Thoracic aorta (tissue), 2 donors: ENCODE measurements at places on chromosomes 7 and 10. TPM values are rescaled to one million over a fixed set of nuclear protein-coding genes. Genes with fewer than 3 reads are reported as not detected.

DNA sequence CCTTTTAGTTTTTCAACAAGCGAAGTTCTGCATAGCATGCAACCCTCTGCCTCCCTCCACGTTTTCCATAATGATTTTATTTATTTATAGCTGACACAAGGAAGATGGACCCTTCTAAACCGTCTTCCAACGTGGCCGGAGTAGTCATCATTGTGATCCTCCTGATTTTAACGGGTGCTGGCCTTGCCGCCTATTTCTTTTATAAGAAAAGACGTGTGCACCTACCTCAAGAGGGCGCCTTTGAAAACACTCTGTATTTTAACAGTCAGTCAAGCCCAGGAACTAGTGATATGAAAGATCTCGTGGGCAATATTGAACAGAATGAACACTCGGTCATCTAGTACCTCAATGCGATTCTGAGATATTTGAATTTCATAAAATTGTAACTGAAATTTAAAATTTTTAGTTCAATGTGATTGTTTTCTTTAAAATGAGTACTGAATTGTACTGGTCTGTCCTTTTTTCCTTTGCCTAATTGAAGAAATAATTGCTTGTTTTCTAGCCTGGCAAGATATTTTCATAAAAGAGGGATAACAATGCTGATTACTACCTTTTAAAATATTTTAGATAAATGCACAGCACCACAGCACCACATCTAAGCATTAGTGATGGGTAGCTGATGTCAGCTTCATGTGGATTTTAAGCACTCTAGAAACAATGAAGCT lies 41.5 kb upstream of the SLC39A12 start:
- no peaks in the 10 kb centered on the region for H3K36me3 ChIP-seq
- peaks cover 6% of the 10 kb centered on the region for H3K4me1 ChIP-seq
- no peaks in the 10 kb centered on the region for H3K27me3 ChIP-seq
- no peak overlapping the region for H3K4me3 ChIP-seq
- no peak for DNase-seq

DNA sequence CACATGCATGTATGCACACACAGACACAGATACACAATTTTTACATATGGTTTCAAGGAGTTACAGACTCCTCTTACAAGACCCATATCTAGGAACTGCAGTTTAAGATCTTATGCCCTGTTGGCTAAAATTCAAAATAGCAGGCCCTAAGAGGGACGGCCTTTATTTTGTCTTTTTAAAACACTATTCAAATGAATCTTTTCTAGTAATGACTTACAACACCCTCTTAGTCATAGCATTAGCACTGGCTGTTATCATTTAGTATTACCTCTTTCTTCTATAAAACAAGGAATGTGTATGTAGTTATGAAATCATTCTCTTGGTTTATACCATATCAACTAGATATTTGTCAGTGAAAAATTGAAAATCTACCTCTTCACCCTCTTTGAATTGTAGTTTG lies 15.3 kb downstream of the PAPSS2 start:
- H3K36me3 ChIP-seq: no peaks in the 10 kb centered on the region
- DNase-seq: no peak
- no peaks in the 10 kb centered on the region for H3K4me1 ChIP-seq
- no peaks in the 10 kb centered on the region for H3K27me3 ChIP-seq
- H3K4me3 ChIP-seq: no peak overlapping the region

- peaks cover 53% of the 10 kb centered on the region for H3K4me1 ChIP-seq
- no peaks in the 10 kb centered on the region for H3K36me3 ChIP-seq
- H3K4me3 ChIP-seq: no peak overlapping the region
- no peaks in the 10 kb centered on the region for H3K27me3 ChIP-seq
- peak overlapping the region; percentile 40 for H3K27ac ChIP-seq
- no peak for DNase-seq
These were observed 199.8 kb downstream of the PLXNA4 start for GRCh38 chr7:132376361-132377013.

- no peak overlapping the region for H3K27ac ChIP-seq
- H3K36me3 ChIP-seq: no peaks in the 10 kb centered on the region
- no peaks in the 10 kb centered on the region for H3K4me1 ChIP-seq
- no peak overlapping the region for H3K4me3 ChIP-seq
These were observed 1290.3 kb upstream of the SORCS1 start for GRCh38 chr10:108454793-108455192.

DNA sequence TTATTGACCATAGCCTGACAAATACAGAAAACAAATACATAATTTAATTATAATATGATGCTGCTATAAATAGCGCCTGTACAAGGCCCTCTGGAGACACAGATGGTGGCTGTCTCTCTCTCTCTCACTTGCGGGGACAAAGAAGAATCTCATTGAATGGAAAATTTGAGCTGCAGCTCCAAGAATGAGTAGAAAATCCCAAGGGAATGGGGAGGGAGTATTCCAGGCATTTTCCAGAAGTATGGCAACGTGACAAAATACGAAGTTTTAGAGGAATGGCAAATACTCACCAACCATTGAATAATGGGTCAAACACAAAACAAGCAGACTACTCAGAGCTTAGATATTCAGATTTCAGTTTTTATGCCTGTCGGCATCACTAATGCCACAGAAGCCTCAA lies 179.9 kb downstream of the NRP1 start:
- no peak overlapping the region for H3K4me3 ChIP-seq
- no peaks in the 10 kb centered on the region for H3K27me3 ChIP-seq
- peak overlapping the region; percentile 4 for H3K27ac ChIP-seq
- no peak for DNase-seq
- peaks cover 12% of the 10 kb centered on the region for H3K4me1 ChIP-seq

The POLR1F gene
- 6.6 TPM for total RNA-seq

DNA sequence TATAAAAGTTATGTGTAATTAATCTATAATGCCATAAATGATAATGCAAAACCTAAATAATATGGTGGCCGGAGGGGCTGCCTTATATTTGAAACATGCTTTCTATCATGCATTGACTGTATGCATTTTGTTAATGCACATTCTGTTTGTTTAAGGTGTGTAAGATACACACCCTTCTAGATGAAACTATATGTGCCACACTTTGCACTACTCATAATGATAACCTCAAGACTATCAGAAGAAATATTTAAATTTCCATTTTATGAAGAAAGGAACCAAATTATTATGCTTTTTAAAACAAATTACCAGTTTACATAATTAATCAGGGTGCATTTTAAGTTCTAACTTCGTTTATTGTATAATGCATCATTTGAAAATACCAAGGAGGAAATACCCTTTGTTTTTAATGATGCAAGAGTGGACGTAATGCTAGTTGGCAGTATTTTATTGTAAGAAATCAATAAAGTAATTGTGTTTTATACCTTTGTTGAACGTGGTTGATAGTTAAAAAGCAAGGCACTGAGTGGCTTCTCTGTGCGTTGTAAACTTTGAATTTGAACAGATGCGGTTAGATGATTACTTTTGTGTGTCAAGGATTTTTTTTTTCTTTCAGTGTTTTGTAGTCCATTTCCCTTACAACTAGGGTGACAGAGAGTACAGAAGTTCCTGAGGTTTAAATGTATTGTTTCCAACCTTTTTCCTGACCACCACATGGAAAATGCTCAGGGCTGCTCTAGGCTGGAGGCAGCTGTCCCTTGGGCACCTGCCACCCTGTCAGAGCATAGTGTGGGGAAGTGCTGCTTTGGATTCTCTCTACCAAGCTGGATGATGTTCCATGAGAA lies 21.6 kb downstream of the NRBF2 start:
- no peak overlapping the region for H3K4me3 ChIP-seq
- peaks cover 19% of the 10 kb centered on the region for H3K36me3 ChIP-seq
- no peak for DNase-seq
- no peaks in the 10 kb centered on the region for H3K4me1 ChIP-seq

GRCh38 chr10:8013619-8014018 lies 40.9 kb upstream of the GATA3 start:
- H3K27ac ChIP-seq: no peak overlapping the region
- peaks cover 9% of the 10 kb centered on the region for H3K36me3 ChIP-seq

The C10orf62 gene
- 1.2 TPM for total RNA-seq

GRCh38 chr7:150978126-150978789 lies at the start of gene KCNH2:
KCNH2 (minus strand) TSS chr7:150978321; CDS start chr7:150977913, 408 bp downstream.
- DNase-seq: no peak
- H3K27me3 ChIP-seq: no peaks in the 10 kb centered on the region
- no peak within 1 kb of the TSS for H3K27ac ChIP-seq
- H3K4me1 ChIP-seq: peaks cover 31% of the 10 kb centered on the region
- no peaks in the 10 kb centered on the region for H3K36me3 ChIP-seq
- peak within 1 kb of the TSS; percentile 62 for H3K4me3 ChIP-seq
